ENCODE measurements at places on chromosomes 2 and 18. TPM values are rescaled to one million over a fixed set of nuclear protein-coding genes. Genes with fewer than 3 reads are reported as not detected.
A peak's percentile ranks its signal among the peaks of the same experiment; 100 is the strongest.

Gene PLA2R1
- total RNA-seq, result 47.7 TPM

Gene KCNIP3
- 3.1 TPM for total RNA-seq

Gene SPHKAP
- not detected for total RNA-seq

Gene SNTG2
- total RNA-seq, result not detected

Gene WDSUB1
- total RNA-seq, result 6.6 TPM

Gene ERBB4
- 1.3 TPM for total RNA-seq

Gene DLGAP1
- 6.0 TPM for total RNA-seq

Gene RIT2
- total RNA-seq, result not detected

Gene IL37
- not detected for total RNA-seq

DNA sequence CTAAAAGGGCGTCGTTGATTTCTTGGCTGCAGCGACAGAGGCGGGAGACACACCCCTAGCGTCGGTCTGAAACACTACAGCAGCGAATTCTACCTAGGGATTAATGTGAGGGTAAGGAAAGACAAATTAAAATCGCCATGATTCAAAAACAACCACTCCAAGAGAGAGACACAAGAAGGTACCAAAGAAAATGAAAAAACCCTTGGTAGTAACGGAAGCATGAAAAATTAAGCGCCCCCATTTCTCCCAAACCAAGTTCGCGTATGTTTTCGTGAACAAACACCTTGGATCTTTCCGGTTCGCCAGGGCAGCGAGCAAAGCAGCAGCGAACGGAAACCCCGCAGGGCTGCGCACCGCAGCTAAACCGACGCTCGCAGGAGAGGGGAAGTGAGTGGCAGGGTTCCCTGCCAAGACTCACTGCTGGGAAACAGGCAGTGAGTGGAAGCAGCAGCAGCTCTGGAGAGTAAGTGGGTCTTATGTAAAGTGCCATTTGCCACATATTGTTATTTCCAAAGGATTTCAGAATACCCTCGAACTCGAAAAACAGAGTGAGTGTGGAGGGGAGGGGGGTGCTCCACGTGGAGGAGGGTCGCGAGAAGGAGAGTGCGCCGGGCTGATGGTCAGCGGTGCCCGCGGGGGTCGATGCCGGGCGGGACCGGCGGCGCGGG, 1.0 kb downstream of the PPP3R1 start:
- no peak for DNase-seq

DNA sequence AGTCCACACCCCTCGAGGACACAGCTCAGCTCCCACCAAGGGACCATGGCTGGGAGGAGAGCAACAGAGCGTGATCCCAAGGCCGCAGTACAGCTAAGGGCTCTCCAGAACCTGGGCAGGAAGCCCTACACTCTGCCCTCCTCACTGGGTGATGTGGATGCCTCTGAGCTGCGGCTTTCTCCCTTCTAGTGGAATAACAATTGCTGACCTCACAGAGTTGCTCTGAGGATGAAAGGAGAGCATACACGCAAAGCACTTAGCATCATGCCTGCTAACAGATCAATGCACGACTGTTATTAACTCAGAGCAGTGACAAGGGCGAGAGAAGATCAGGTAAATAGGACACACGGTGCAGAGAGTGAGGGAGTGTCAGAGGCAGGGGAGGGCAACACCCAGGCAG, 74.2 kb downstream of the ZFP36L2 start:
- DNase-seq, result no peak

- no peak for DNase-seq
These were observed 10.9 kb upstream of the ADAM23 start for GRCh38 chr2:206432193-206433082.

- no peak for DNase-seq
These were observed 22.3 kb upstream of the ERICH2 start for GRCh38 chr2:170747921-170748320.

- DNase-seq, result no peak
These were observed 201.2 kb downstream of the NOL4 start for GRCh38 chr18:34023471-34023870.

- DNase-seq, result no peak
These were observed 41.4 kb downstream of the STEAP3 start for GRCh38 chr2:119264781-119265692.

DNA sequence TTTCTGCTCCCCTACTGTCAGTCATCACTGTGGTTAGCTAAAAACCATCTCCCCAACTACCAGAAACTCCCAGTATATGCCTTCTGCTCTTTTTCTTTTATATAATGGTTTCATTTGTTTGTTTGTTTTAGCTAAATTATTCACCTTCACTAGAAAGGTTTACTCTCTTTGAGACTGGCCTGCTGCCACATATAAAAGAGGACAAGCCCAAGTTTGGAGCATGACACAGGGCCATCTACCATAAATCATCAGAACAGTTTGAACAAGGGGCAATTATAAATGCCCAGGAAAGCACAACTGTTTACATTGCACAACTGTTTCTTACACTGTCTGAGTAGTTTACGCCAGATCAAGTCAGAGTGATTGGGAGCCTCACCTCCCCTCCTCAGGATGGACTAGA, 471.0 kb upstream of the PIK3C3 start:
- DNase-seq, result no peak

GRCh38 chr2:85503168-85503850, 35.7 kb upstream of the MAT2A start:
- DNase-seq, result no peak

DNA sequence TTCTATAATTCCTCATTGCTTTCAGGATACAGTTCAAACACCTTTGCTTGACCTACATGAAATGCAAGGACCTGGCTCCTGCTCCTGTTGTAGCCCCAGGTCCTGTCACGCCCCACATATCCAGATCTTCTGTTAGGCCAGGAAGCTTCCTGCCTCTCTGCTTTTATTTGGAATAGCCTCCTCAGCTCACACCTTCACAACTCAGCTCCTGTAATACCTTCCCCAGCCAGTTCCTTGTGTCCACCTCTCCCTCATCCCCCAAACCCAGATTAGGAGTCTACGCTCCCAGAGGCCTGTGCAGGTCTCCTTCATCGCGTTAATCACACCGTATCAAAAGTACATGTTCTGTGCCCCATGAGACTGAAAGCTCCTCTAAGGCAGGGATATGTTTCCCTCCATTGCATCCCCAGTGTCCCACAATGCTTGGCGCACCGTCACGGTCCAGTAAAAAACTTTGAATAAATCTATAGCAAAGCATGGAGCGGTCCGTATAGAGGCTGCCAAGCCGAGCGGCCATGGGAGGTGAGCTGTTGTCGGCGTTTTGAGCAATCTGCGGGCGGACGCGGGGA, 371 bp downstream of the MDH1B start:
- DNase-seq, result no peak

GRCh38 chr2:84965192-84965516, 5.8 kb upstream of the KCMF1 start:
- DNase-seq, result no peak

GRCh38 chr2:235729557-235729947, 235.7 kb downstream of the AGAP1 start:
- DNase-seq, result no peak

- peak; percentile 53 for DNase-seq
These were observed 14.8 kb upstream of the GLI2 start for GRCh38 chr2:120720746-120721375.

- DNase-seq, result no peak
These were observed 14.5 kb upstream of the LRPPRC start for GRCh38 chr2:44010266-44010665.

- DNase-seq, result no peak
These were observed 306.7 kb upstream of the SLC8A1 start for GRCh38 chr2:40758401-40759155.

DNA sequence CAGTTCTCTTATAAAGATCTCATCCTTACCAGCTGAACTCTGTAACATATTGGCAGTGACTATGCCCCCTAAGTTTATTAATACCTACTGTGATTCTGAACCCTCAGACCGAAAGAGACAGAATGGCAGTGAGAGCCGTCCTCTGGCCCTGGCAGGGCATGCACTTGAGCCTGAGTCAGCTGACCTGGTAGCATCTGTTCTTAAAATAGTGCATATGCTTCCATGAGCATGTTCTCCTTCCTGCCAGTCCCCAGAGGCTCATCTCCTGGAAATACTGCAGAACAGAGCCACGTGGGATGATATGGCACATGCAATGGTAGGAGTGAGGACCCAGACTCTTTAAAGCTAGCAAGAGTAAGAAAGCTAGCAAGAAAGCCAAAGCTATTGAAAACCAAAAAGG, 59.0 kb downstream of the RASGRP3 start:
- no peak for DNase-seq

GRCh38 chr18:74515620-74516231, 18.6 kb upstream of the CNDP1 start:
- DNase-seq, result no peak

DNA sequence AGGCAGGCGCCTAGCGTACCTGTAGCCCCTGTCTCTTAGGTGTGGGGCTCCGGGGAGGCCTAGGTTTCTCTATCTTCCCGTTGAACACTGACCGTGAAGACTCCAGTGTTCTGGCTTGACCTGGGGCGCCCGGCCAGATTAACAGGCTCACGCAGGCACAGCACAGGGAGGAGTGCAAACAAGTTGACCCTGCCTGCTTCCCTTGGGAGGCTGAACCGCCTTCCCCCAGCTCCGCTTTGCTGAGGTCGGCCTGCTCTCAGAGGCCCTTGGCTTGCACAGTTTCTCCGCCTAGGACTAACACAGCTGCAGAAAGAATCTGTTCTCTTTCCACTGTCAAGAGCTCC, 567 bp downstream of the PCYOX1 start:
- no peak for DNase-seq

GRCh38 chr2:75592030-75592429, 31.3 kb upstream of the EVA1A start:
- DNase-seq, result no peak

DNA sequence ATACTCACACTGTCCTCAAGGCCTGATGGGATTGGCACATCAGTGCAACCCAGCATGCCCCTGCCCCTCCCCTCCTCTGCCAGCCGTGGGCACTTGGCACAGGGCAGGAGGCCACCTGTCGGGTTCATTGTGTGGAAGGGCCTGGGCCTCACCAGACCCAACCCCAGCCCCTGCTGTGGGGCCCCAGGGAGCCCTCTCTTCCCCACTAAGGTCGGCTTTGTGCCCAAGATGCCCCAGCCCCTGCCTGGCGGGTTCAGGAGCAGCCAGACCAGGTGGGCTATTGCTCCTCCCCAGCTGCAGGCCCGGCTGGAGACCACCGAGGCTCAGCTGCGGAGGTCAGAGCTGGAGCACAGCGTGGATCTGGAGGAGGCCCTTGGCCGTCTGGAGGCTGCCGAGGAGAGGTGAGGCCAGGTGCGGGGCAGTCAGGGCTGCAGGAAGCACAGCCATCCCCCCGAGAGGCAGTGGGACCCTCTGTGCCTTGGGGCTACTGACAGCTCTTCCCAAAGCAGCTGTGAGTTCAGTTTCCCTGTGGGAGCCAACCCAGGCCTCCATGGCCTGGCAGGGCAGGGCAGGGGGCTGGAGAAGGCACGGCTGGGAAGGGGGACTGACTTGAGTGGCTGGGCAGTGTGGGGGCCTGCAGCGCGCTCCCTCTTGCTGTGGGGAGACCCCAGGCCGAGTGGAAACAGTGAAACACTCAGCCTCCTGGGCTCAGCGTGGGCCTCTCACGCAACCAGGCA, 16.3 kb downstream of the CROCC2 start:
- no peak for DNase-seq

GRCh38 chr2:219576505-219577388, 4.6 kb downstream of the INHA start:
- no peak for DNase-seq

GRCh38 chr2:43047187-43047780, 179.1 kb downstream of the ZFP36L2 start:
- peak; percentile 33 for DNase-seq

DNA sequence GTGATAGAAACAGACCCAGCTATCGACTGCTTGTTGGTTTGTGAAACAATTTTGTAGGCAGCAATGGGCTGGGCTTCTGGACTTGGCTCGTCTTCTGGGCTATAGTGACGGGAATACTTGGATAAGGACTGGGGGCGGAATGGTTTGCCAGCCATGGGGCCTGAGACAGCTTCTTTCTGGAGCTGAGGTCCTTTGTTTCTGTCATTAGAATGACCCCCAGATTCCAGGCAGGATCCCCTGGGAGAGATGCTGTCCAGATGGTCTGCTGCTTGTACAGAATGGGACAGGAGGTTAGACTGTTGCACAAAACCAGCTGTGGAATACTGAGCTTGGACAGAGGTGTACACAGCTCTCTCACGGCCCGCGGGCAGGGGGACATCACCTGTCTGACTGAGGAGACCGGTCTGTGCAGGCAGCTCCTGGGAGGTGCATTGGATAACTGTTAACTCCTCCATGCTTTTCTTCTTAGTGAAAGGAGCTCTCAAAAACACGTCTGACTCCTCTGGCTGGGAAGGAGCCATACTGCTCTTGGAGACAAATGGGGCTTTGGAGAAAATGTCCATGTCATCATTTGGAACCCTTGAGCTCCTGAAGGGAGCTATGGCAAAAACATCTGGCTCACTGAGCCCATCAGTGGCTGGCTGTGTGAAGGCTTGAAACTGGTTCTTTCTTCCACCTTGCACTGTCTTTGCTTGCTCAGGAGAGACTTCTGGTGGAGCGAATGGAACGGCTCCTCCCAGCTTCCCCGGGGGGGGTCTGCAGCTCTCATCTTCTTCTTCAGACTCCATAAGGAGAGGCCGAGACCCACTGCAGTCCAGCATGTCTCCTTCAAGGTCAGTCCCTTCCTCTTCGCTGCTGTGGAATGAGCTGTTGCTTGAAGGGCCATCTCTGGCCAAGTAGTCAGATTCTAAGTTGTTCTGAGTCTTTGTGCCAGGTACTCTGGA, 28.6 kb upstream of the NFU1 start:
- DNase-seq, result no peak

DNA sequence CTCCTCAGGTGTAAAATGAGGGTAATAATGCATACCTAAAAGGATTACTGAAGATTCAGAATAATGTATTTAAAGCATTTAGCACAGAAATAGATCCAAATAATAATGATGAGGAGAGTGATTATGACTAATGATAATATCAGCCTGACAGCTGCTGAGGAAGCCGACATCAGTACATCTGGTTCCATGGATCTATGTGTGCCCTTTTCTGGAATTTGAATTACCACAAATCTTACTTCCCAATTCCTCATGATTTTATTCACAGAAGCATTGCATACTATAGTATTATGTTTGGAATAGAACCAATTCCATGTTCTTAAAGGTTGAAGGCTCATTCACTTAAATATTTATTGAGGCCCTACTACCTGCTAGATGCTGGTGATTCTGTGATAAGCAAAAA, 248.9 kb upstream of the THUMPD2 start:
- DNase-seq, result no peak

DNA sequence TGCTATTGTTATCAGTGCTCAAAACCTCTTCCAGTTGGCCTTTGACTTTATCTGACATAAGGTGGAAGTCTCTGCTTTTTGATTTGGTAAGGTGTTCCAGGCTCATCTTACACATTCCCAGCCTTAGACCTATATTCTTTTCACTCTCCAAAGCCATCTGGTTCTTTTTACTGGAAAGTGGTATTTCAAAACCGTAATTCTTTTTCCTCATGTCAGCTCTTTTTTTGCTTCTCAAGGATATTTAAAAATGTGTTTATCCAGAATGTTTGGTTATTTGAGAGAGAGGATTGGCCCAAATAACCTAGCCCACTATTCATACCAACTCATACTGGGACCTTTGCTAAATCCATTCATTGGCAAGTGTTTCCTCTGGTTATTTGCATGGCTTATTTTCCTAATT, 411.2 kb upstream of the PIK3C3 start:
- no peak for DNase-seq

GRCh38 chr2:3476321-3476984, 42.9 kb downstream of the ADI1 start:
- DNase-seq, result peak; percentile 72

GRCh38 chr18:32138332-32138982, 46.8 kb downstream of the RNF138 start:
- no peak for DNase-seq
